ENCODE measurements at places on chromosomes 16 and 17.

- DNase-seq = no peak
Measured at GRCh38 chr16:74480150-74481029, 59.1 kb upstream of the CLEC18B start.

DNA sequence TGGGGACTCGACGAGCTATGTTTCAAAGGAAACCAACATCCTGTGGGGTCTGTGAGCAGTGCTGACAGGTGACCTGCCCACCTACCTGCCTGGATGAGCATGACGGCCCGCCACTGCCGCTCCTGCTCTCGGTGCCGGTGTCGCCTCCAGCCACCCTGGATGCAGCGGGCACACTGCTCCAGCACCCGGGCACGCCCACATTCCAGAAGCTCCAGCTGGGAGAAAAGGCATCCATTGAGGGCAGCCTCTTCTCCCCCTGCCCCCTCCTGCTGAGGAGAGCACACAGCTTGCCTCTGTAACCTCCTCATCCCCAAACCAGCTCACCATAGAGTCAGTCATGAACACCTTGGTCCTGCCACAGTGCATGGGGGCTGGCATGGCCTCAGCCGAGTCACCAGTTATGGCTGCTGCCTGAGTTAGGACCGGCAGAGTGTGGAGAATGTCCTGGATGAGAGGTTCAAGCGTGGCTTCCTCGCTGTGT, 14.3 kb downstream of the ZNHIT3 start:
- no peak for DNase-seq

DNA sequence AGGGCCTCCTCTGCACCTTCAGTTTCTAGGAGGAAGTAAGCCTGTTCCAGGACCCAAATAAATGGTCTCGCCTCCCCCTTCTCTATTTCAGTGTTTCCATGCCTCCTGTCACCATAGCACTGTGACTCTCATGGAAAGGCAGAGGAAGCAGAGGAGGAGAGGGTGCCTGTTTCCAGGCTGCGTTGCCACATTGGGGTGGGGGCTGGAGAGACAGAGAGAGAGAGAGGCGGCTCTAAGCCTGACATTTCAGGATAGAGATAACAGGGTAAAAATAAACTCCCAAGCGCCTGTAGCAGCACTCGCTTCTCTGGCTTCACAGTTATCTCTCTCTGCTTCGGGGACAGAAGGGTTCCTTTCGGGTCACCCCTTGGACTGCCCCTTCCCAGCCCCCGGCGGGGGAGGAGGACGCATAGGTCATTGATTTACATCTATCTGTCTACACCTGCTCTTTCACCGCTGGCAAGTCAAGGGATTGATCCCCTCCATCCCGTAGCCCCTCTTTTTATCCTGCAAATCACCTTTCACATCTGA, 71.2 kb upstream of the MRTFB start:
- no peak for DNase-seq

DNA sequence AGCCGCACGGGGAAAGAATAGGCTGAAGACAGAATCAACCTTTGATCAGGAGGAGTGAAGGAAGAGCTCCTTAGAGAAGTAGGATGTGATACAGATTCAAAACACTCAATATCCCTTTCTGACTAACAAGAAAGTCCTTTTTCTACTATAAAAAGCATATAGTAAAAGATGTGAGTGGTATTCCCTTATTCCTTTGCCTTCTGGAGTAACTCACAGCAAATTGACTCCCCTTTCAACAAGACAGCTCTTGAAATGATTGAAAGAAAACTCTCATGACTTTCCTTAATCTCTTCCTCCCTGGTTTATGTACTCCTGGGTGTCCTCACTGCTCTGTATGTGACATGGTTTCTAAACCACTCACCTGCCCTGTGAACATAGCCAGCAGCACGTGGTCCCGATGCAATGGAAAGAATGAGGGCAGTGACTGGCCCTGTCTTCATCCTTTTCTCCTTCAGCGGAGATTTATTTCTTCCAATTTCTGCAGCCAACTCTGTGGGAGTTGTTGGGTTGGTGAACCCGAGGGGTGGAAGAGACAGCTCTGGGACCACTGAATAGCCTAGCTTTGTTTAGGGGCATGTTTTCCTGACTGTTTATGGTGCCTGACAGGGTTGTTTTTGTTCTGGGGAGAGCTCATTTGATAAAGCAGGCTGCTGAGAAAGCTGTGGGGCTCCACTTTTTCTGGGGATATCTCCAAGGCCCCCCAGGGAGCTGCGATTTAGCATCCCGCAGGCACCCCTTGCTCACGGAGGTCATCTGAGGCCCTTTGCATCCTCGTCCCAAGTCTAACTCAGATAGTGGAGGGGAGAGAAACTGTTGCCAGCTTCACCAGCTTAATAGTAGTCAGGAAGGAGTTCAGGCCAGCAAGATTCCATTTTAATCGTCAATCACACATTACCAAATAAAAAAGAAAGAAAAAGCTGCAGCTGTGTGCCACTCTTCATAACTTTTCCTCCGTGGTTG, 46.7 kb downstream of the MAP2K6 start:
- DNase-seq = no peak

DNA sequence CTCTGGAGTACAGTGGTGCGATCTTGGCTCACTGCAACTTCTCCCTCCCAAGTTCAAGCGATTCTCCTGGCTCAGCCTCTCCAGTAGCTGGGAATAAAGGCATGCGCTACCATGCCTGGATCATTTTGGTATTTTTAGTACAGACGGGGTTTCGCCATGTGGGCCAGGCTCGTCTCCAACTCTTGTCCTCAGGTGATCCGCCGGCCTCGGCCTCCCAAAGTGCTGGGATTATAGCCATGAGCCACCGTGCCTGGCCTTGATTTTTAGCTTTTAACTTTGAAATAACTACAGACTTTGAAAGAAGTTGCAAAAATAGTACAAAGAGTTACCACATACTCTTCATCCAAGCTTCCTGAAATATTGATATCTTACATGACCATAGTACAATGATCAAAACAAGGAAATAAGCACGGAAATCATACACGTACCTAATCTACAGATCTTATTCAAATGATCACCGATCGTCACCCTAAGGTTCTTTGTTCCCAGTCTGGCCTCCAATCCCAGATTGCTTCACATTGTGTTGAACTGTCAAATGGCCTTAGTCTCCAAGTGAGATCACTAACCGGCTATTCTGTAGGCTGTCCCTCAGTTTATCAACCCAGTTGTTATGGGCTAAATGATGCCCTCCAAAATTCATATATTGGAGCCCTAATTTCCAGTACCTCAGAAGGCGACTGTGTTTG, 18.4 kb downstream of the NPIPA1 start:
- no peak for DNase-seq

DNA sequence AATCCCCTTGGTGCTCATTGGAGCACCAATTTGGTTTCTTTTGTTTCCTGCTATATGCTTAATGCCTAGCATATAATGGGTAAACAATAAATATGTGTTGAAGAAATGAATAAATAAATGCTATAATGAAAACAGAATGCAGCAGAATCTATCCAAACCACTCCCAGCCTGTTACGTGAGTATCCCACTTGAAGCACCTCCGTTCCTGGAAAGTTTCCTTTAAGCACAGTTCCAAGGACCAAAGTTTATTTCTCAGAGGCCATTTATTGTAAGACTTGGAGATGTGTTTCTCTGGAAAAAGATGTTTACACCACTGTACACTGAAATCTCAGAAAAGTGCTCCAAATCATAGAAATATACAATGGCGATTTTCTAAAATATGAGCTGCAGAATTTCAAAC, 187.0 kb downstream of the SOX9 start:
- no peak for DNase-seq

DNA sequence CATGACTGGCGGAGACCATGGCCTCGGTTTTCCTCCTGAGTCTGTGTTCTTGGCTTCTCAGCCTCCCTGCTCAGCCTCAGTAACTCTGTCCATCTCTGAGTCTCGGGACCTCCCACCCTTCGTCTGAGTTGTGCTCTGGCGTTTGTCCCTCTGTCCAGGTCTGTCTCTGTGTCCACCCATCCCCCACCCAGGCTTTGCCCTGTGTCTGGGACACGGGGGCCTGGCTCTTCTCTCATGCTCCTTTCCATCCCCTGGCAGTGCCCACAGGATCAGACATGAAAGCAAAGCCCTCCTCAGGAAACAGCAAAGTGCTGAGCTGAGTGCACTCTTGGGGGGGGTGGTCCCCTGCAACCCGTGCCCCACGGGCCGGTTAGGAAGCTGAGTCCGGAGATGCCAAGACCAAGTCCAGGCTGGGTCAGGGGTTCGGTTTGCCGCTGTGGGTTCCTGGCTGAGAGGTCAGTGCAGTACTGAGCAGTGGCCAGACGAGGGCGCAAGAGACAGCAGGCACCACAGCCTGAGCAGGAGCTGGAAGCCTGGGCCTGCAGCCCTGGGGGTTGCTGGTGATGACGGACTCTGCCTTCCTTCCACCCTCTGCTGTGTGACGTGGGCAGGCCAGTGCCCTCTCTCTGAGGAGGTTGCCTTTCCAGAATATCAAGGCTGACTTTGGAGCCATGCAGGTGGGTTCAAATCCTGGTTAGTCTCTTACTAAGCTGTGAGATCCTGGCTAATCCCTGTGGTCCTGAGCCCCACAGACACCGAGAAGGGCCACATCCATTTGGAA, 2.5 kb downstream of the P2RX1 start:
- DNase-seq = peak; percentile 80

GRCh38 chr17:79338152-79338551, 263.5 kb downstream of the ENGASE start:
- no peak for DNase-seq

DNA sequence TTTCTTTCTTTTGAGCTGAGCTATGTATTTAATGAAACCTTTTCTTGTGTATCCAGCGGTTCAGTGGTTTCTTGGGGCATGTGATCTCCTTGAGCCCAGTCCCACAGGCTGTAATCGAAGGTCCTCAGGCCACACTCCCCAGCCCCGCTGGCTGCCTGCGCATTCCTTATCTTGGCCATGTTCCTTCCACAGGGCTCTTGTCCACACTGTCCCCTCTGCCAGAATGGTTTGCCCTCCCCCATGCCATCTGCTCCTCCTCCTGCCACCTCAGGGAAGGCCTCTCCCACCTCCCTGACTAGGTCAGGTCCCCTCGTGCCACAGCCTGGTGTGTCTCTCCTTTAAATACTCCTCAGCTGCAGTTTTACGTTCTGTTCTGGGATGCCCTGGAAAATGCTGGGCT, 12.1 kb upstream of the NLRC5 start:
- no peak for DNase-seq

GRCh38 chr16:80197741-80198201, 343.0 kb upstream of the DYNLRB2 start:
- no peak for DNase-seq

GRCh38 chr16:72658888-72659717, 388.8 kb downstream of the ZFHX3 start:
- no peak for DNase-seq
